ENCODE measurements at places on chromosomes 2 and 18.

- no peak for DNase-seq
Measured at GRCh38 chr2:197191940-197192322, 118.6 kb downstream of the ANKRD44 start.

DNA sequence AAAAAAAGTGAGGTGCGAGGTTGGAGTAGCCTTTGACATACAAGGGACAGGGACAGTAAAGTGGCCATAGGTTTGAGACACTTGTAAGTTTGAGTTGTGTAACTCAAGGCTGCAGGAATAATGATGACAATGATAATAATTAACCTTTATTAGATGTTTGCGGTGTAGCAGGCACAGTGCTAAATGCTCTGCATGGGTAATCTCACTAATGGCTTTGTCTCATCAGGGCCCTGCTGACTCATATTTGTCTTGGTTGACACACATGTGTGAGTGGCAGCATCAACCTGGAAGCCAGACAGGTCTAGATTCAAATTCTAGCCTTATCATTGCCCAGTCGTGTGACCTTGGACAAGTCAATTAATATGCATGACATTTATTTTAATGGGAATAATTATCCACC, 126.2 kb downstream of the FSHR start:
- no peak for DNase-seq

GRCh38 chr18:39759926-39760325, 2194.3 kb upstream of the CELF4 start:
- DNase-seq: no peak

DNA sequence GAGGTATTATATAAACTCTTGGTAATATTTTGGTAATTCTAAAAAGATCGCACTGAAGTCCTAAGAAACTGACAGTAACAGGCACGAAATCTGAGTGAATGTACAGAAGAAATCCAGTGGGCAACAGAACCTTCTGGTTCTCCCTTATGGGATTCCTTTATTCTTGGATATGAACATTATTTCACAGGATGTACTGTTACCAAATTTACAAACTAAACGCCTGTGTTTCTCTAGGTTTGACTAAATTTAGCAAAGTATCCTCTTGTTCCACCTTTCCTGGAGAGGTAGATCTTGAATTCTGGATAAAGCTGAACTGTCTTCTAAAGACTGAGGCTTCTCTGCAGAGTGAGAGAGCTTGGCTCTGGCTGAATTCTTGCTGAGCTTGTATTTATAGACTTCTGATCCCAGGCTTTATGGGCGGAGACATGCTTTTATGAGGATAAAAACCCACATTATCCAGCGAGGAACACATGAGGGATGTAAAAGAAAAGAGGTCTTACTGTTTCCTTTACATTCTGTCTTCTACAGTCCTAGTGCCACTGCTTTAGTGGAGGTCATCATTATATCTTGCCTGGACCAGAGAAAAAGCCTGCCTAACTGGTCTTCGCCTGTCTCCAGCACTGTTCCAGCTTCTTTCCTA, 220.8 kb downstream of the CDH2 start:
- no peak for DNase-seq

GRCh38 chr18:61031626-61032025, 301.6 kb upstream of the CDH20 start:
- no peak for DNase-seq

- no peak for DNase-seq
Measured at GRCh38 chr2:197538412-197538811, 22.5 kb downstream of the MOB4 start.

GRCh38 chr18:76914314-76914713, 92.0 kb downstream of the ZNF236 start:
- no peak for DNase-seq

DNA sequence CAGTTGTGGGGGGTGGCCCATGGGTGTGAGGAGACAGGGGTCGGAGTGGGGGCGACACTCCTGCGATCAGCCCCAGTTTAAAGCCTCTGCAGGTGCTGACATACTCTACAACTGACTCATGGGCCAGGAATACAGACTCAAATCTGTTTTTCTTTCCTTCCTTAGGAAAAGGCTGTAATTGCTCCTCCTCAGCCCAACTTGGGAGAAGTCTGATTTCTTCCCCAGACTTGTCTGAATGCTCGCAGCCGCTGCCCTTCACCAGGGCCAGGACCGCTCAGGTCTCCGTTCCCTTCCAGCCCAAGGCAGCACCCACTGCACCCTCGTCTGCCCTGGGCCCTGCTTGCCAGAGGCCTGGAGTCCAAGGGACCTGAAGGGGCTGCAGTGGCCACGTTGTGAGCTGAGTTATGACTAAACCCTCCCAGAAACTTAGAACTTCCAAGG, 41.3 kb downstream of the RHOB start:
- DNase-seq: no peak

- no peak for DNase-seq
Measured at GRCh38 chr2:95052307-95052706, 26.8 kb downstream of the MAL start.

DNA sequence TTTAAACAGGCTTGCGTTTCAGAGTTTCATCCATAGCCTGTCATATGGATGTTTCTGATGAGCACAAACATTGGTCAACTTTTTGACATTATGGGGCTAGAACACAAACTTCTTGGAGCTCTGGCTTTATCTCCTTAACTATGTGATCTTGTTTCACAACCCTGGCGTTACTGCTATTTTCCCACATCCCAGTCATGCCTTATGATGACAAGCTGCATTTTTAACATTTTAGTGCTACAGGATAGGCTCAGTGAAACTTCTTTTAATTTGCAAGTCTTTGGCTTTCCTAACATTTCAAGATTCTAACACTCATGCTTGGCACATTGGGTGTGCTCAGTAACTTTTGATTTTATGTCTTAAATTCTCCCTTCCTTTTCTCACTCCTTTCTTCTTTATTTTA, 21.0 kb upstream of the PDE1A start:
- no peak for DNase-seq

DNA sequence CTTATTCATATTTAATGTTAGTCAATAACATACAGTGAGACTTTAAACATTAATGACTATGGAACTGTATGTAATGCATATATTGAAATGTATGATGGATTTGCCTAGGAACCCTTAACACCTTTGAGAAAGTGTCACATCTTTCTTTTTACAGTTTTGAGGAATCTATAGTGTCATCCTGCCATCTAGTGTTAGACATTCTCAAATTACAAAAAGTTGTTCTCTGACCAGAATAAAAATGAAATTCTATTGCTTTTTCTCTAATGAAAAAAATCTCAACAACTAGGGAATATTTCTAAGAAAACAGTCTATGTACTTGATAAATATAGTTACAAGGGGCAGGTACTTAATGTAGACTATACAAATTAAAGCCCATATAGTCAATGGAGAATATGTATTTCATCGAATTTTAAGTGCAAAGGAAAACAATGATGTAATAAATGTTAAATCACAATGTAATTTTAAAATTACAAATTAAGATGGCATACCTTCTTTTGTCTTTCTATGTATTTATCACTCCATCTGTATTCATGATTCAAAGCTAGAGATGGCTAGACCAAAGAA, 5.1 kb upstream of the CALCRL start:
- no peak for DNase-seq

GRCh38 chr2:88095022-88095421, 27.4 kb downstream of the SMYD1 start:
- no peak for DNase-seq

GRCh38 chr2:222782201-222782730, 78.6 kb upstream of the ACSL3 start:
- DNase-seq: no peak

- DNase-seq: no peak
Measured at GRCh38 chr2:200357845-200358244, 51.4 kb downstream of the SPATS2L start.

- no peak for DNase-seq
Measured at GRCh38 chr2:221112744-221113143, 459.4 kb downstream of the EPHA4 start.

DNA sequence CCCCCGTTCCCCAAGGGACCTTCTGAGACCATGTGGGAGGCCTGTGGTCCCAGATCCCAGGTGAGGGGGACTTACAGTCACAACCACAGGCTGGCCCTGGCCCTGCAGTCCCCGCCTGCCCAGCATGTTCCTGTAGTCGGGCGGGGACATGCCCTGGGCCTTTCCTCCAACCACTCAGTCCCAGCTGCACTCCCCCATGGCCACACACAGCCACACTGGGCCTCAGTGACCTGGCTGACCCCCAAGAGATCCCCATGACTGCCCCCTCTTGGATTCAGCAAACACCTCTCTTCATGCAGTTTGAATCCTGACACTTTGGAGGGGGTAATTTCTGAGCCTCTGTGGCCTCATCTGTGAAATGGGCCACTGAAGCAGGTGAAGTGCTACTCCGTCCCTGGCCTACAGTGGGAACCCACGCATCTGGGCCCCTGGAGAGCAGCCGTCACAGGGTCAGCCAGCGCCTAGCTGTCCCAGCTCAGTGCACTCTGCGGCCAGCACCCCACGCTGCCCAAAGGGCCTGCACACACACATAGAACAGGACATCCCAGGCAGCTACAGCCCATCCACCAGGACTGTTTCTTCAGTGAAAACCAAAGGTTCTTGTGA, 12.7 kb upstream of the ARHGEF4 start:
- no peak for DNase-seq

- no peak for DNase-seq
Measured at GRCh38 chr2:230984393-230985220, 11.3 kb upstream of the SPATA3 start.
